ENCODE measurements at places on chromosomes 3 and 15. TPM values are rescaled to one million over a fixed set of nuclear protein-coding genes. Genes with fewer than 3 reads are reported as not detected.

The FBXW12 gene
- total RNA-seq, result not detected

The EPHA3 gene
- 65.6 TPM for total RNA-seq

The CYP1A1 gene
- 0.51 TPM for total RNA-seq

The COLQ gene
- total RNA-seq, result 12.1 TPM

The SLC9C1 gene
- 3.2 TPM for total RNA-seq

The MOBP gene
- not detected for total RNA-seq

The FXR1 gene
- 558 TPM for total RNA-seq

The FANCD2OS gene
- not detected for total RNA-seq

The SERPINI2 gene
- 2.2 TPM for total RNA-seq

The SCG5 gene
- 9.2 TPM for total RNA-seq

The SKOR1 gene
- total RNA-seq, result 0.31 TPM

The RGMA gene
- 36.2 TPM for total RNA-seq

The RPLP1 gene
- 101 TPM for total RNA-seq

The ITPKA gene
- 1.2 TPM for total RNA-seq

Data from tongue (tissue), 3 donors.